Stimulated activated CD8-positive, alpha-beta memory T cell treated with anti-CD3 and anti-CD28 coated beads, Interleukin-7, amount 100 ng/mL, for 1 hour (primary cell): ENCODE measurements at places on chromosomes 1 and 21.
A peak's percentile ranks its signal among the peaks of the same experiment; 100 is the strongest.

DNA sequence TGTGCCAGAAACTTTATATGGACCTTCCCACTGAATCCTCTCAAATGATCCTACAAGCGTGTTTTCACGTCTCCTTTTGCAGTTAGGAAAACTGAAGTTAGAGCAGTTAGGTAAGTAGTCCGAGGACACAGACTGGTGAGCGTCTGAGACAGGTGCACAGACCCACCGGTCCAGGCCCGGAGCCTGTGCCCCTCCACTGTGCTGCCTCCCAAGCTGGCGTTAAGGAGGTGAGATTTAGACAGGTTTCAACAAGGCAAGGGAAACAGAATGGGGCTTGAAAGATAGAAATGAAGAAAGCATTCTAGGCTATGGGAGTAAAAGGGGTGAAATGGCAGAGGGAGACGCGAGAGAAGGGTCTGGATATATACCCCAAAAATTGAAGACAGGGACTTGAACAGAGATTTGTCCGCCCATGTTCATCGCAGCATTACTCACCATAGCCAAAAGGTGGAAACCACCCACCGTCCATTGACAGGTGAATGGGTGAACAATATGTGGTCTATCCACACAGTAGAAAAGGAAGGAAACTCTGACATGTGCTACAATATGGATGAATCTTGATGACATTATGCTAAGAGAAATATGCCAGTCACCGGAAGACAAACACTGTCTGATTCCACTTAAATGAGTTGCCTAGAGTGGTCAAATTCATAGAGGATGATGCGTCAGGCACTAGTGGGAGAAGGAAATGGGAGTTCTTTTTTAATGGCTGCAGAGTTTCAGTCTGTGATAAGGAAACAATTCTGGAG lies 15.7 kb upstream of the PKP1 start:
- DNase-seq, result no peak

- peak; percentile 9 for DNase-seq
Observed at GRCh38 chr1:64823691-64824476, 79.0 kb downstream of the RAVER2 start.

DNA sequence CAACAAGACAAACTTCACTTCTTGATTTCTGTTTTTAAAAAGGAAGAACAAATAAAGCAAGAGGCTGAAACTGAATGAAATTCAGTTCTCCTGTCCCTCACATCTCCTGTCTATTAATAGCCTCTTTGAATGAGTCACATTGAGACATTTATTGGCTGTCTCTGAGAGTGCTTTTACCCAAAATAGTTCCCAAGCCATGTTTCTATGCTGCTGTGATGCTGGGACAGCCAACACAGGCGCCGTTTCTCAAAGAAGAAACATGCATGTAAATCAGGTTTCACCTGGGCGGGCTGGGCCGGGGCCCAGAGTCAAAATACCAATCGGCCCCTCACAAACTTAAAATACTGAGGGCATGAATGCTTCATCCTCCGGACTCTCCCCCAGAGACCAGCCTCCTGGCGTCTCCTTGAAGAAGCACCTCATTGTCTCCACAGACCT lies 105.2 kb downstream of the EDEM3 start:
- no peak for DNase-seq

GRCh38 chr21:46626536-46626935 lies 8.9 kb upstream of the PRMT2 start:
- no peak for DNase-seq

GRCh38 chr21:17512253-17513213 lies at the start of gene CXADR:
TSS of gene CXADR (plus strand) at chr21:17513043. CDS start at chr21:17513130, 87 bp downstream.
- peak; percentile 46 for DNase-seq

GRCh38 chr1:237105826-237106225 lies 63.8 kb downstream of the RYR2 start:
- DNase-seq, result no peak

DNA sequence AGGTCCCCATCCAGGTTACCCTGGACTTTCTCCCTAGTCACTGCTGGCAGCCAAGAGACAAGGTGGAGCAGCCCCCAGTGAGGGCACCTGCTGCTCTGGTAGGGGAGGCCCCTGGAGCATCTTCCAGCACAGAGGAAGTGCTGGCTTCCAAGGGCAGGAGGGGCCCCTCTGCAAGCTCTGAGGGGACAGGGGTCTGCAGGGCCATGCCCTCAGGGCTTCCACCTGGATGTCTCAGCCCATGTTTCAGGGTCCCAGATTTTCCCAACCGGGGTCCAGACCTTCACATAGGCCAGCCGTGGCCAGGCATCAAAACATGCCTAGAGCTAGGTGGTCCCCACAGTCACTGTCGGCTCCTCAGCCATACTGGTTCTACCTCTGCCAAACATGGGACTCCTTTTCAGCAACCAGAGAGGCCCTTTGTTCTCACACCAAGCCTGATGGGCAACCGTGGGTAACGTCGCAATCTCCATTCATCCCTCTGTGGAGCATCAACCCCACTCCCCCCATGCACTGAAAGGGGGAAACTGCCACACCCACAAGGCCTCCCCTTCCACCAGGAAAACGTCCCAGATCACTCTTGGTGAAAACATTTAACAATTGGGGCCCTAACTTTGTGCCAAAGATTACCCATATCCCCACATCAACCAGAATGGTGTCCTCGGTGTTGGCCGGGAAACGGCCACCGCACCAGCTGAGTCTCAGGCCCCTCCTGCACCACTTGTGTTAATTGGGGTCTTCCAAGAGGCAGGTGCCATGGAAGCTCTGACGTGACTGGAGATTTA lies 1.9 kb upstream of the COL6A2 start:
- no peak for DNase-seq

- DNase-seq, result no peak
Observed at GRCh38 chr1:170668209-170669106, 4.5 kb downstream of the PRRX1 start.

GRCh38 chr1:212218065-212218464 lies 67.1 kb upstream of the PPP2R5A start:
- DNase-seq, result no peak

- DNase-seq, result no peak
Observed at GRCh38 chr1:215595231-215595630, 28.1 kb downstream of the KCTD3 start.

GRCh38 chr1:7409278-7409677 lies 361.8 kb upstream of the VAMP3 start:
- no peak for DNase-seq

- DNase-seq, result no peak
Observed at GRCh38 chr1:229596925-229597699, 28.8 kb downstream of the TAF5L start.

DNA sequence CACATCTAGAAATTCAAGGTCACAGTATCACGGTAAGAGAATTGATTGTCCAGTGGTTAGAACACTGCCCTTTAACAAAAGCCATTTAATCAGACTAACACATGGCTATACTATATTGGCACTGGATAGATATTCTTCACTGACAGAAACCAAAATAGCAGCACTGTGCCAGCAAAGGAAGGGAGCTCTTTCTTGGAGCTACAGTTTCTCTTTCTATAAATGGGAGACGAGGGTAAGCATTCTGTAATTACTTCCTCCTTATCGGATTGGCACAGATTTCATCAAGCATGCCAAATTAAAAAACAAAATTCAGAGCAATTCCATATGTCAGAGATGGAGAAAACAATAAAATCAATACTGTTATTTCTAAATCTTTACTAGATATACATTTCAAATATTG lies 115.7 kb upstream of the CACYBP start:
- DNase-seq, result no peak

DNA sequence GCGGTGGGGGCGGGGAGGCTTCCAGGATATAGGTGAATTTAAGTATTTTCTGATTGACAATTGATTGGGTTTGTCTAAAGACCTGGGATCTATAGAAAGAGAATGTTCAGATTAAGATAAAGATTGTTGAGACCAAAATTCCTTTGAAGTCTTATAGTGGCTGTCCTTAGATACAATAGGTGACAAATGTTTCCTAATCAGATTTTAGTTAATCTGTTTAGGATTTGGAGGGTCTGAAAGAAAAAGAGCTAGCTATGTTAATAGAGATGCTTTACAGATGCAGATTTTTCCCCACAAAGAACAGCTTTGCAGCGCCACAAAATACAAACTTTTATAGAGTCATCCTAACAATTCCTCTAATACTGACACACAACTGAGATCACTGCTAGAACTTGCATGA lies 14.6 kb upstream of the EPRS1 start:
- DNase-seq, result no peak

- DNase-seq, result no peak
Observed at GRCh38 chr1:116906812-116907211, 2.9 kb upstream of the PTGFRN start.

- no peak for DNase-seq
Observed at GRCh38 chr1:65512383-65512782, 91.9 kb downstream of the LEPR start.

- DNase-seq, result no peak
Observed at GRCh38 chr1:217881607-217882332, 250.6 kb downstream of the SPATA17 start.

DNA sequence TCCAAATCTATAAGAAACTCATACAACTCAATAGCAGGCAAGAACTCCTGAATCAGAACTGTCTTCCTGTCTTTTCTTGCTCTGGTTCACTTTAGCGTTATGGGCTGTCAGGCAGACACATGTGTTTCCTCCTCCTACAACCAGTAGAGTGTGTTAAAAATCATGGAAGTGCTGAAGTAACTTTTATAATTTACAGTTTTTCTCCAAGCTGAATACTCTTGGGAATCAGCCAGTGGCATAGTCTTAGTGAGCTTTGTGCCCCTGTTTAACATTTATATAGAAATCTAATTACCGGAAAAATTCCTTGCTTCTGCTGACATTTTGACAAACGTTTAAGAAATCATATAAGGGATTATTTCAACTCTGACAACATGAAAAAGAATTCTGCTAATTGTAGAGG lies 113.1 kb upstream of the RGS18 start:
- DNase-seq, result no peak

DNA sequence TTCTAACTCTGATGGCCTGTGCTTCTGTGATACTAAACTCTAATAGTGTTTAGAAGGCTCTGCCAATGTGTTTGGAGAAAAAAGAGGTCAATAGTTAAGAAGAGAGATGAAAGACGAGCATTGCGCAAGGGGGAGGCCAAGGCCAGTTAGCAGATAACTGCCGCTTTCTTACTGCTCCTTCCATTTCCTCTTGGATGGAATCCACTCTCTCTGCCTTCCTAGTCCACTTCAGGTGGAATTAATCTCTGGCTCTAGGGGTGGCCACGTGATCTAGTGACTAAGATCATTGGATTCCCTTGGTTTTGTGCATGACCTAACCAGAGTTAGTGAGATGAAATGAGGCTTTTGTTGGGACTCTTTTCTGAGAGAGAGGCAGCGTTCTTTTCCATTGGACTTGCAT lies 148.3 kb downstream of the ACTL8 start:
- no peak for DNase-seq

- no peak for DNase-seq
Observed at GRCh38 chr1:223401873-223402789, 8.9 kb downstream of the CCDC185 start.

DNA sequence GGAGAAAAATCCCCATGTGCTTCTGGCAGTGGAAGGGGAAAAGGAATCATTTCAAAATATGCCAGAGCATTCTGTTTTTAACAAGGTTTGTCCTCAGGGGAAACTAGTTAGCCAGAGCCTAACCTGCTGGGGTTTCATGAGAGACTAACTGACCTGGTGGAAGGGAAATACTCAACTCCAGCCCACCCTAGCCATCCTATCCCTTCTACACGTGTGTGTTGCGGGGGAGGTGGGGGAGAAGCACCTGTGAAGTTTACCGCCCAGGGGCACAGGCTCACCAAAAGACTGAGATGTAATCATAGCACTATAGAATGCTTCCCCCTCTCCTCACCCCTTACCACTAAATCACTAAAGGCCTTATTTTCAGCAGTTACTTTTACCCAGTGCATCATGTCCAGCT lies 139.5 kb downstream of the GRIK3 start:
- DNase-seq, result no peak

DNA sequence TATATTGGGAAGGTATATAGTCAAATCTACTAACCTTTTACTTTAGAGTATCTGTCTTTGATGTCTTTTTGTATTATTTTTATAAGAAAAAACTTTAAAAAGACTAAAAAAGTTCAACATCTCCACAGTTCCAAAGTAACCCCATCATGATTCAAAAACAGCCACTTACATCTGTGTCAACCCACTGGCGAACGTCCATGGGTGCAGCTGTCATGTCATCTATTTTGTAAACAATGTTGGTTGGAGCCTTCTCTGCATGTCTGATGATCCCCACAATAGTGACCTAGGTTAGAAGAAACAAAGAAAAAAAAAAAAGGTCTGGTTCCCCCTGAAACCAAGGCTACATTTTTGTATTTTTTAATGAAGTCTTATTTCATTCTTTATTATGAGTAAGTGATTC lies 28.0 kb upstream of the SMPDL3B start:
- DNase-seq, result no peak
